ENCODE measurements at places on chromosomes 11 and 22.

- no peak for DNase-seq
Measured at GRCh38 chr11:11208994-11209393, 144.1 kb downstream of the CSNK2A3 start.

DNA sequence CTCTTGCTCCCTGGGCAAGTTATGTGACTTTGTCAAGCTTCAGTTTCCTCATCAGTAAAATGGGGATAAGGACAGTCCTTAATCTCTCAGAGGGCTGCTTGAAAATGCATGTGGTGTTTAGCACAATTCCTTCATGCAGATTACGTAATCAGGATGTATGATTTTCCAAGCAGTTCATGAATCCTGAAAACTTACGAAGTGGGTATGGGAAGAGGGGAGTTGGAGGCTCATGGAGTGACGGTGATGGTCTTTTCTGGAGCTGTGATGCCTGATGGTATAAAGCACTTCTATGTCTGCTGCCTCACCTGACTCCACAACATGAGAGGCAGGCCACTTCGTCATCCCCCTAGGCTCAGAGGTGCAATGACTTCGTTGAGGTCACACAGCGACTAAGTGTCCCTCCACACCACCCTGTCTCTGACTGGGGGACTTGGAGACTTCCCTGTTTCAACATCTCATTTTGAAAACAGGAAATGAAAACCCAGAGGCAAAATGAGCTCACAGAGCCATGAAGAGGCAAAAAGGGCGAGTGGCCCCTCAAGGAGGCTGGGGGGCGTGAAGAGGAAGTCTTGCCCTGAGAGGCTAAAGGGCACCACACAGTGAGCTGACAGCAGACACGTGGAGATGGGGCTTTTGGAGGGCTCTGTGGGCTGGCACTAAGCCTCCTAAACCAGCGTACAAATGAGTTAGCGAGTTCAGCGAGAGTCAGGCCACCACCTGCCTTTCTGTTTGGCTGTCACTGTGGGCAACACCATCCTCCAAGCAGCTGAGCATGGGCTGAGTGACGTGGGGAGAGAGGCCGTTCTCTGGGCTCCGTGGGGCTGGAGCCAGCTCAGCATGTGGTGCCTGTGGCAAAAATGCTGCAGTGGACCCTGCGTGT is 10.1 kb downstream of the MCM5 start:
- DNase-seq = no peak

DNA sequence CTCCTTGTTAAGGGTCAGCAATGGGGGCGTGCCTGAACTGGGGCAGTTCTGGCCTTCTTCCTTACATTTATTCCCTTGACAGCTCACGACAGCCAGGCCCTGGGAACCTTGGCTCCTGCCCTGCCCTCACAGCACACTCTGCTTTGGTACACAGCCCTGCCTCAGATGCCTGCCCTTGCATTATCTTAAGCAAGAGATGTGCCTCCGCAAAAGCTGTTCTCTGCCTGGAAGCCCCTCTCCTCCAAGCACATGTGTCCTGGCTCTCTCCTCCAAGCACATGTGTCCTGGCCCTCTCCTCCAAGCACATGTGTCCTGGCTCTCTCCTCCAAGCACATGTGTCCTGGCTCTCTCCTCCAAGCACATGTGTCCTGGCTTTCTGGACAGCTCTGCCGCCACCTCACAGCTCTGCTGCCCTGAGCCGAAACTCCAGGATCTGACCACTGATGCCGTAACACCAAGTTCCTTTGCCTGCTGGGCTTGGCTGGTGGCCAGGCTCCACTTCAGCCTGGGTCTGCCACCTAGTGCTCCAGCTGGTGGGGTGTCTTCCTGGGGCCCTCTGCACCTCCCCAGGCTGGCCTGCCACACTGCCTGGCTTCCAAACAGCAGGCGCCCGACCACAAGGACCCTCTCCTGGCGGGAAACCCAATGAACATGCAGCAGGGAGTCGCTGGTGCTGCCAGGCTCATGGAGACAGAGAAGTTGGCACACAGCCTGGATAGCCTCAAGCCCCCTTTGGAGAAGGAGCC is 53.0 kb downstream of the SCUBE1 start:
- DNase-seq = no peak

DNA sequence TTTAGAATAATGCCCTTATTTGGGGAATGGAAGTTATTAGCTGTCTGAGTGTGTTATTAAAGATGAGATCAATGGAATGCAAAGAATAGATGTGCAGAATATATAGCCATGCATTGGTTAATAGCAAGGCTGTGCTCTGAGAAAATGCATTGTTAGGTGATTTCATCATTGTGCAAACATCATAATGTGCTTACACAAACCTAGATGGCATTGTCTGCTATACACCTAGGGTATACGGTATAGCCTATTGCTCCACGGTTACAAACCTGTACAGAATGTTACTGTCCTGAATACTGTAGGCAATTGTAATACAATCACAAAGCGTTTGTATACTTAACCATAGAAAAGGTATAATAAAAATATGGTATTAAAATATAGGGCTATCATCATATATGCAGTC is 25.5 kb downstream of the SLC5A12 start:
- DNase-seq = no peak

DNA sequence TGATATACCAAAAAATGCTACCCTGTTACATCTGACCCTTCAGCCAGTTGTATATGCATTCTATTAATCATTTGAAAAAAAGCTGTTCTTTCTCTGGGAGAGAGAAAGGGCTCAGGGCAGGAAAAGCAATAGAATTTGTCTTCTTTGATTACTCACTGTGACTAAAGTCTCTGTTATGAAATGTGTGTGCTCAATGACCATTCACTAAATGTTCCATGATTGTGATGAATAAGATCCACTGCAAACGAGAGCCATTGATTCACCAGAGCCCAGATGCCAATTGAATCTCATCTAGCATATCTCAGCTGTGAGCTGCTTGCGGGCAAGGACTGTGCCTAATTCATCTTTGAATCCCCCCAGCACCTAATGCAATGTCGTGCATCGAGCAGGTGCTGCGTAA is 184.3 kb downstream of the OPCML start:
- no peak for DNase-seq

- DNase-seq = no peak
Measured at GRCh38 chr11:72975778-72976521, 161.7 kb downstream of the ATG16L2 start.

DNA sequence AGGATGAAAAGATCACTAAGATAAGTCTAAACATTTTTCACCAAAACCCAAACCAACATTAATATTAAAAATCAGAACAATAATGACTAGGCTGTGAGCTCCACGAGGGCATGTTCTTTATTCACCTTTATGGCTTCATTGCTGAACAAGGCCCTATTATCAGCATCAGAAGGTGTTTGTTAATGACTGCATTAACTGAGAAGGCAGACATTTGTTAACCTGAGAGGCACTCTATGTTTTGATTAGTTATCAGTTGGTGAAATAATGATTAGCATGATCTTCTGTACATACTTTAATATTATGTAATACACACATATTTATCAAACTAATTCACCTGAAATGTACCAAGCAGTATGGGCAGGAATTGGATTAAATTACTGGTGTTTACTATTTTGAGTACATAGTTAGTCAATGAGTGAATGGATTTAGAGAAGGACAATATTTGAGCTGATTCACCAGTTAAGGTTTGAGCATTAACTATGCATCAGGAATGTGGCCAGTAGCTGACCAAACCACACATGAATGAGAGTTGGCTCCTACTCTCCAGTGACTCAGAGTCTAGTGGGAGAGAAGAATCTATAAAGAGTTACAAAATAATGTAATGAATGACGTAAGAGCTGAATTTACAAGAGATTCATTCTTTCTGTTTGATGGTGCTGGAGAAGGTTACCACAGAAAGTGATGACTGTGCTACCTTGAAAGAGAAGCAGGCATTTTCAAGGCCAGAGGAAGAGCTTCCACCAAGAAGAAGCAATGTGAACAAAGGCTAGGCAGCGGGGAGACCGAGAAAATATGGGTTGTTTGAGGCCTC is 6.7 kb downstream of the IL18 start:
- no peak for DNase-seq
